ENCODE measurements at places on chromosomes 5 and 9. TPM values are rescaled to one million over a fixed set of nuclear protein-coding genes. Genes with fewer than 3 reads are reported as not detected.

The WDR31 gene
- 0.32 TPM for total RNA-seq

The WHRN gene
- total RNA-seq: 1.3 TPM

The SAPCD2 gene
- total RNA-seq: 5.2 TPM

The DMRT1 gene
- total RNA-seq: not detected

The NSG2 gene
- under 0.01 TPM for total RNA-seq

The CDKN2A gene
- 32.5 TPM for total RNA-seq

The SPATA31E1 gene
- not detected for total RNA-seq

The PCDHGA9 gene
- 4.7 TPM for total RNA-seq

The CDH9 gene
- not detected for total RNA-seq

The ZNF618 gene
- total RNA-seq: 15.1 TPM

The OR1Q1 gene
- total RNA-seq: not detected

The IFNA2 gene
- total RNA-seq: not detected

The RGS3 gene
- 44.8 TPM for total RNA-seq

The CDH12 gene
- not detected for total RNA-seq

The TAF11L10 gene
- total RNA-seq: not detected

The SLC1A3 gene
- 1.3 TPM for total RNA-seq

The MORN5 gene
- total RNA-seq: not detected

The LCN12 gene
- total RNA-seq: not detected

The ROR2 gene
- 5.2 TPM for total RNA-seq

The POLR1E gene
- 29.0 TPM for total RNA-seq

The BNC2 gene
- total RNA-seq: 41.6 TPM

The ISL1 gene
- not detected for total RNA-seq

The ZMYND19 gene
- 18.0 TPM for total RNA-seq

The MCIDAS gene
- not detected for total RNA-seq

The NRARP gene
- total RNA-seq: 0.32 TPM

The WDR38 gene
- total RNA-seq: not detected

The LRRC19 gene
- total RNA-seq: not detected

The KCNV2 gene
- not detected for total RNA-seq

The RASEF gene
- total RNA-seq: 0.97 TPM

The CCL27 gene
- not detected for total RNA-seq

The OMD gene
- total RNA-seq: not detected

The SHOC1 gene
- total RNA-seq: under 0.01 TPM

The FAM221B gene
- not detected for total RNA-seq

The FIBCD1 gene
- 4.3 TPM for total RNA-seq

The SEMA6A gene
- 2.2 TPM for total RNA-seq

The SLC6A7 gene
- under 0.01 TPM for total RNA-seq

The SPATA31A3 gene
- not detected for total RNA-seq

The ZNF354C gene
- total RNA-seq: 6.8 TPM

Data from fibroblast of villous mesenchyme (primary cell).